ENCODE measurements at places on chromosomes 4 and X.

DNA sequence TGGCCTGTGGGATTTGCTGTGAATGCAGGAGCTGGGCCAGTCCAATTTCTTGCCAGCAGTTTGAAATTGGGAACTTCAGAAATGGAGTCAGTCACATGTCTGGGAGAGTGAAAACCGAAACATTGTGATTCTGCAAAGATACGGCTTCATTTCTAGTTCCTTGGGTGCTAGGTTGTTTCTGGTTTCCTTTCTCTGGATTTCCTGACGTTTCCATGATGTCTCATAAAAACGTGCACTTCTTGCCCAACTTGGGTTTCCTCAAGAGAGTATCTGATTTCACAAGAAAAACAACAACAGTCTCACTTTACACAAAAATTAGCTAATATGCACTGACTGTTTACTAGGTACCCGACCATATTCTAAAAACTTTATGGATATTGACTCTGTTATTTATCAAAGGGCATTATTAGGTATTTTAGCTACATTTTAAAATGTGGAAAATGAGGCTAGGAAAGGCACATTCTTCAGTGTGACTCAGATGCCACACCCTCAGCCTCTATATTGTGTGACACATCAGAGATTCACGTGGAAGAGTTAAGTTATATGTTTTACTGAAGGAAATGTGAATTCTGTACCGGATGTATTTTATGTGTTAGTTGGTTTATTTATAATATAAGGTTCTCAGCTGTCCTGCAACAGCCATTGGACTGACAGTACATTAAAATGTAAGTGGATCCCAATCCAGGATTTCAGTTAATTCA lies 225.0 kb upstream of the PUDP start:
- no peak for DNase-seq

GRCh38 chr4:39061457-39061856 lies 575 bp upstream of the KLHL5 start:
- DNase-seq = no peak

- no peak for DNase-seq
Measured at GRCh38 chr4:127113844-127114362, 518.9 kb upstream of the INTU start.

- no peak for DNase-seq
Measured at GRCh38 chr4:36242629-36243354, 1.5 kb downstream of the ARAP2 start.

All from left renal pelvis (tissue), 4 donors.